ENCODE measurements at places on chromosomes 3 and 15.

- DNase-seq = no peak
These were observed 18.5 kb upstream of the PTX3 start for GRCh38 chr3:157418104-157418503.

DNA sequence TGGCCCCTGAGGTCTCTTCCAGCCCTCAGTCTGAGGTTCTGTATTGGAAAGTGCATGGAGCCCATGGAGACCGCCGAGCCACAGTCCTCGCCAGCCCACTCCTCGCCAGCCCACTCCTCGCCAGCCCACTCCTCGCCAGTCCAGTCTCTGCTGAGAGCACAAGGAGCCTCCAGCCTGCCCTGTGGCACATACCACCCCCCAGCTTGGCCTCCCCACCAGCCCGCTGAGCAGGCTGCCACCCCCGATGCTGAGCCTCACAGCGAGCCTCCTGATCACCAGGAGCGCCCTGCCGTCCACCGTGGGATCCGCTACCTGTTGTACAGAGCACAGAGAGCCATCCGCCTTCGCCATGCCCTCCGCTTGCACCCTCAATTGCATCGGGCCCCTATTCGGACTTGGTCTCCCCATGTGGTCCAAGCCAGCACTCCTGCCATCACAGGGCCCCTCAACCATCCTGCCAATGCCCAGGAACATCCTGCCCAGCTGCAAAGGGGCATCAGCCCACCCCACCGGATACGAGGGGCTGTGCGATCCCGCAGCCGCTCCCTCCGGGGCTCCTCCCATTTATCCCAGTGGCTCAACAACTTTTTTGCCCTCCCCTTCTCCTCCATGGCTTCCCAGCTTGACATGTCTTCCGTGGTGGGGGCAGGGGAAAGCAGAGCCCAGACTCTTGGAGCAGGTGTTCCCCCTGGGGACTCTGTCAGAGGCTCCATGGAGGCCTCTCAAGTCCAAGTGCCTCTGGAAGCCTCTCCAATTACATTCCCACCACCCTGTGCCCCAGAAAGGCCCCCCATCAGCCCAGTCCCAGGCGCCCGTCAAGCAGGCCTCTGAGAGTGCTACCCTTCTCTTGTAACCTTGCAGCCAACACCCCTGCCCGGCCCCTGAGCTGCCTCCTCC is 40.9 kb downstream of the PML start:
- DNase-seq = no peak

GRCh38 chr3:126753191-126754160 is 49.4 kb downstream of the CHCHD6 start:
- DNase-seq = no peak

DNA sequence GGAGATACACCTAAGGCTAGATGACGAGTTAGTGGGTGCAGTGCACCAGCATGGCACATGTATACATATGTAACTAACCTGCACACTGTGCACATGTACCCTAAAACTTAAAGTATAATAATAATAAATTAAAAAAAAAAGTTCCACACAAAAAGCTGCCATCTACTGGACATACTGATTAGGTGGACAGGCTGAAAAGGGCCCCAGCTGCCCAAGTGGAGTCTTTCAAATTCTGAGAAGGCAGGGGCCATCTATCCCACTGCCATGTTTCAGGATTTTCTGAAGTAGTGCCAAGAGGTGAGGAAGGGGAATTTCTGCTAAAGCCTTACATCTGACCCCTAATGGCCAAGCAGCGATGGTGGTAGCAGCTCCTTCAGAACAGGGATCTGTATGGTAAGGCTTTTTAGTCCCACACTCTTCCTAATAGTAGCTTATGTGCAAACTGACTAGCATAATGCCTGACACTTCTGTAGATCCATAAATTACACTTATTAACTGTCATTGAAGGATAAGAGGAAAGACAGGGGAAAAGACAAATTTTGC is 7.7 kb downstream of the FSTL1 start:
- no peak for DNase-seq

GRCh38 chr3:30112902-30113484 is 493.4 kb upstream of the TGFBR2 start:
- DNase-seq = no peak

- DNase-seq = no peak
These were observed 1398.6 kb upstream of the ALCAM start for GRCh38 chr3:103968131-103968530.

DNA sequence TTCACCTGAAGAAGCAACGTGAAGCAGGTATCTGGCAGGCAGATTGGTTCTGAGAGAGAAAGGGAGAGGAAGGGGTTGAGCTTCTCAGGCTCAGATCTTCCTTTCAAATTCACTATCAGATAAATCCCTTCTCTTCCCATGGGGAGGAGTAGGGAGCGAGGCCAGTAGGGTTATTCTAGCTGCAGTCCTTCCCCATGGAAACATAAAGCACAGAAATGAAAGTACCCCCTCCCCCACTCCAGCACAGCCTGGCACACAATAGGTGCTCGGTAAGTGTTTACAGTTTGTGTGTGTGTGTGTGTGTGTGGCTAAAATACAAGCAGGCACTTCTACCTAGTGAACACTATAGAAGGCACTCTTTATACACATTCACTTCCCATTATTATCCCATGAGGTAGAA is 20.8 kb upstream of the VPS8 start:
- no peak for DNase-seq

GRCh38 chr3:110343945-110344344 is 727.7 kb upstream of the NECTIN3 start:
- no peak for DNase-seq

- no peak for DNase-seq
These were observed 120.2 kb upstream of the PFN2 start for GRCh38 chr3:150090877-150091276.

GRCh38 chr3:36477655-36478054 is 97.4 kb downstream of the STAC start:
- no peak for DNase-seq

GRCh38 chr3:13277196-13277813 is 142.8 kb downstream of the NUP210 start:
- no peak for DNase-seq

DNA sequence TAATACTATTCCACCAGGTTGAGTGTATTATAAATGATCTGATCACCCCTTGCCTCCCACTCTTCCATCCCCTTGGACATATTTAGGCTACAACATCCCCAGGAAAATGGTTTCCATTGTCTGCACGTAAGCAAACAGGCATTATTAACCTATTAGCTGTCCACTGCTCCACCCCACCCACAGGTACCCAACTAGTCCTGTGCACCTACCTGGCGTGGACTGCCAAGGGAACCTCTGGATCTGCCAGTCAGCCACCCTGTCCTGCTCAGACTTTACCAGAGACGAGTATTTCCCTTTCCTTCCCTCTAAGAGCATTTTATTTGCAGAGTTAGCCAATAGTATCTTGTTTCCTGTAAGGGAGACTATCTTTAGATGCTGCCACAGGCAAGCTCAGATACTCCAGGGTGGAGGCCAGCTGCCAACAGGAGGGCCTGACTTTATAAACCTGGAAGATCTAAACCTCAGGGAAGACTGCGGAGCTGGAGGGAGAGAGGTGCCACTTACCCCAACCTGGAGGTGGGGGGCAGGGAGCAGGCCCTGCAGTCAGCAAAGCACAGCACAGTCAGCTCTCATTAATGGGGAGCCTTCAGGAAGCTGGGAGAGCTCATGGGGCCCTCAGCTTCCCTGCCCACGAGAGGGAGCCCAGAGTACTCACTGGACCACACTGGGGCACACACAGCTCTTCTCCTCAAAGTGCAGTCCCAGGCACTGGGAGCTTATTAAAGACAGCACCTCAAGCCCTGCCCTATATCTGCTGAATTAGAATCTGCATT is at the start of gene CX3CR1:
TSS of gene CX3CR1 (minus strand) at position 292 of the 773 bp plus-strand sequence. CDS start 13,527 bp downstream, outside the sequence.
- DNase-seq = no peak

GRCh38 chr15:92098869-92099268 is 245.4 kb downstream of the SLCO3A1 start:
- no peak for DNase-seq

DNA sequence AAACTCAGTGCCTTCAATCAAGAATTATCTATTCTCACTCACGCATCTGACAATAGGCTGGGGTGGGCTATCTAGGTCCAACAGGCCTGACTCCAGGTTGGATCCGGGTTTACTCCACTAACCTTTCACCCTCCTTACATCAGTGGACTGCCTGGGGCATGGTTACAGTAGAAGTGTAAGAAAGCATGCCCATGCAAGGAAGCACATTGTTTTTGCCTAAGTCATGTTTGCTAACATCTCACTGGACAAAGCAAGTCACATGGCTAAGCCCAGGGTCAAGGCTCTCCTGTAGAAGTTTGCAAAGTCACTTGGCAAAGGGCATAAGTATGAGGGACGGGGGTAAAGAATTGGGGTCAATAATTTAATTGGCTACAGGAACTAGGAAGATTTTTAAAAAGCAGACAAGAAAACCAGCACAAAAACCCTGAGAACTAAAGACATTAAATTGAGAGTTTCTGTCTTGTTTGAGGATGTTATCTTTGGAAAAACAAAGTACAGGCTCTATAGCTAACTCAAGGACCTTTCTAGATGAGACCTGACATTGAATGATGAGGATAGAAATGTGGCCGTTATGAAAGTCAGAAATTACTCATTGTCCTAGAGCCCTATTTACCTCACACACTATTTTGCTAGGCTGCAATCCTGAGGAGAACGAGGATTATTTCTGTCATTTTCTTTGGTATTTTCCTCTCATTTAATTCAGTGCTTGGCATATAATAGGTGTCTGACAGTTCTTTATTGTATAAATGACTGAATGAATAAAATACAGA is 214.2 kb downstream of the IL20RB start:
- DNase-seq = no peak

- no peak for DNase-seq
These were observed 88.4 kb downstream of the LMLN start for GRCh38 chr3:198048445-198048844.

DNA sequence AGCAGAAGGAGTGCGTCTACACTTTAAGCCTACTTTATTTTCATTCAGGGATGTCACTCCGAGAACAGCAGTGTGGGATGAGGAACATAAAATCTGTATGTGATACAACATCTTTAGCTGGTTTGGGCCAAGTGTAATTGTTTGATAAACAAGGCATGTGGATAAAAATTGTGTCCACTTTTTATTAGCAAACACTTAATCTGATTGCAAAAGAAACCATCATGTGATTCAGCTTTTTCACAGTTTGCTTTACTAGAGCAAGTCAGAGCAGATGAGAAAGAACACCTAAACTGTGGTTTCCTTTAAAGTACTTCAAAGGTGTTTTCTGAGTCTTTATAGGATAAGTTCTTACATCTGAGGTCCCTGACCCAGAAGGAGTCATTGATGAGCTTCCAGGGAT is 237.9 kb downstream of the THSD4 start:
- no peak for DNase-seq

DNA sequence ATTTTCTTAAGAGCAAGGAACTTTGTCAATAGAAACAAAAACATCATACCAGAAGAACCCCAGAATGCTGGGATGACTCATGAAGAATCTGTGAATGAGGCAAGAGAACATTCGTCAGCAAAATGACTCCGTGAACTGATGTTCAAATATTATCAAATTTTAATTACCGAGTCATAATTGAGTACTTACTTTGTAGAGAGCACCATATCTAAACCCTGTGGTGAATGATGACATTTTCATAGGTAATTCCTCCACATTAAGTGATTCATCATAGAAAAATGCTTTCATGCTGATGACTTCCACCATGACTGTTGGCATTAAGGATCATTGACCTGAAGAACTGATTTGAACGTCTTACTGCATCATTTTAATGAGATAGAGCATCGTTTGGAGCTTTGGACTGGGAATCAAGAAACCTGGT is 56.3 kb downstream of the PPARG start:
- DNase-seq = no peak

GRCh38 chr15:66214246-66214645 is 39.3 kb downstream of the MEGF11 start:
- no peak for DNase-seq

GRCh38 chr3:159620873-159621272 is 367.8 kb upstream of the IL12A start:
- DNase-seq = no peak

- DNase-seq = no peak
These were observed 2.0 kb upstream of the NR1I2 start for GRCh38 chr3:119779731-119780383.
